Osteocyte (in vitro differentiated cells): ENCODE measurements at places on chromosomes 16 and 17.

GRCh38 chr16:9854675-9855074, 327.6 kb downstream of the GRIN2A start:
- no peak for DNase-seq

- peak; percentile 85 for DNase-seq
These were observed 562 bp downstream of the USP31 start for GRCh38 chr16:23148513-23149266.

DNA sequence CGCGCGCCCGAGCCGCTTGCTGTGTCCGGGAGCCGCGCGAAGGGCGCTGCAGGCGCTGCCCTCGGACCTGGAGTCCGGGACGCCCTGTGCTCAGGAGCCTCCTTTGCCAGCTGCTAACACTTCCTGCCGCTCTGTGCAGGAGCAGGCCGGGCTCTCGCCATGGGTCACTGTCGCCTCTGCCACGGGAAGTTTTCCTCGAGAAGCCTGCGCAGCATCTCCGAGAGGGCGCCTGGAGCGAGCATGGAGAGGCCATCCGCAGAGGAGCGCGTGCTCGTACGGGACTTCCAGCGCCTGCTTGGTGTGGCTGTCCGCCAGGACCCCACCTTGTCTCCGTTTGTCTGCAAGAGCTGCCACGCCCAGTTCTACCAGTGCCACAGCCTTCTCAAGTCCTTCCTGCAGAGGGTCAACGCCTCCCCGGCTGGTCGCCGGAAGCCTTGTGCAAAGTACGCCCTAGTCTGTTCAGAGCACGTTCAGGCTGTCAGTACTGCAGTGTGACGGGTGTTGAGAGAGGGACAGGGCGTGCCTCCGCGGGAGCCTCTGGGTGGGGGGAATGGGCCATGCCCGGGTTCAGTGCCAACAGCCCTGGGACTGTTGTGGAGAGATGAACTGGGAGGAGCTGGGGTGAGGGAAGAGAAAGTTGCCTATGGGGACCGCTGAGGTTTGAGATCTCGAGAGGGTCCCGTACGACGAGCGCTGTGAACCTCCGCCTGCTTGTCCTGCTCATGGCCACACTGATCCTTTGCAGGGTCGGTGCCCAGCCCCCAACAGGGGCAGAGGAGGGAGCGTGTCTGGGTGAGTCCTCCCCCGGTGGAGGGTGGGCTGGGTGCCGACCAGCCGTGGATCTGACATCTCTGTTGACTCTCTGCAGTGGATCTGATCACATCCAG, 1.3 kb downstream of the ZNF276 start:
- DNase-seq: no peak

- DNase-seq: no peak
These were observed 275.8 kb upstream of the MAF start for GRCh38 chr16:79876332-79876730.

GRCh38 chr16:82523815-82524214, 103.0 kb upstream of the CDH13 start:
- DNase-seq: no peak

DNA sequence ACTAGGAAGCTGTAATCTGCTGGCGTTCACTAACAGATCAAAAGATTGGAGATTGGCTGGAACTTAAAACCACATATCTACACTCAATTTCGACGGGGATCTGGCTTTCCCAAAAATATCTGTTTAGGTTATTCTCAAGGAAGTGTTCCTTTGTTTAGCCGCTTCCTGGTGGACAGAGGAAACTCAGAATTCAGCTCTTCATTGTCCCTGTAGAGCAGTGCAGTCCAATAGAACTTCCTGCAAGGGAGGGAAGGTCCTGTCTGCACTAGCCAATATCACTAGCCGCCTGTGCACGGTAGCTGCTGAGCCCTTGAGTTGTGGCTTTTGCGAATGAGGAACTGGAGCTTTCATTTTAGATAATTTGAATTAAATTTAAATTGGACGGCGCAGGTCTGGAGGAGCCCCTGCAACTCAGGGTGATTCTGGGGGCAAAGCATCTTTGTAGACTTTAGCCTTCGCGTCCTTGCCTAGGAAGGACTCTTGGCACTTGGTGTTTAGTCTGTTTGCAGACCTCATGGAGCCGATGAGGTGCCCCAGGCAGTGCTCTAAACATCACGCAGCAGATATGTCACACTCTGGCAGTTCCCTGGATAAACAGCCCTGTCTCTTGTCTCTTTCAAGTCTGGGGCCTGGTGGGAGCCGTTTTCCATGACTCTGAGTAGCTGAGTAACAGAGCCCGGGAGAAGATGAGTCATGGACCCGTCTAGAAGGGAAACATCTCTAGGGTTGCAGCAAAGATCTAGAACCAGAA, 122.2 kb downstream of the CCDC182 start:
- DNase-seq: no peak

DNA sequence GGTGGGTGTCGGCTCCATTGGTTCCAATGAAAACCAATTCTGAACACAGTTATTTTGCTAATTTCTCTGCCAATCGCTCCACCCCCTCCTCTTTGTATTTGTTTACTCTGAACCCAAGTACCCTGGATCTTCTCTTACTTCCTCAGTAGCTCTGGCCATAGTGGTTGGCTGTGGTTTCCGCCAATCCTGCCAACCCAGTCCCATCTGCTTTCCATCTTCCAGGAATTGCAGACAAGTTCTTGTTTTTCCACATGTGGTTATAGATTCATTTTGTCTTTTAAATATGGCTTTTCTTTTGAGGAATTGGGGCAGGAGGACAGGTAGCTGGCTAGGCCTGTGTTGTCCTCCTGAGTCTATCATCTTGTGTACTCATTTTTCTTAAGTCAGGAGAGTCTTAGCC, 92.0 kb downstream of the CYLD start:
- DNase-seq: no peak

GRCh38 chr17:50238601-50239280, 35.5 kb upstream of the TMEM92 start:
- DNase-seq: no peak

DNA sequence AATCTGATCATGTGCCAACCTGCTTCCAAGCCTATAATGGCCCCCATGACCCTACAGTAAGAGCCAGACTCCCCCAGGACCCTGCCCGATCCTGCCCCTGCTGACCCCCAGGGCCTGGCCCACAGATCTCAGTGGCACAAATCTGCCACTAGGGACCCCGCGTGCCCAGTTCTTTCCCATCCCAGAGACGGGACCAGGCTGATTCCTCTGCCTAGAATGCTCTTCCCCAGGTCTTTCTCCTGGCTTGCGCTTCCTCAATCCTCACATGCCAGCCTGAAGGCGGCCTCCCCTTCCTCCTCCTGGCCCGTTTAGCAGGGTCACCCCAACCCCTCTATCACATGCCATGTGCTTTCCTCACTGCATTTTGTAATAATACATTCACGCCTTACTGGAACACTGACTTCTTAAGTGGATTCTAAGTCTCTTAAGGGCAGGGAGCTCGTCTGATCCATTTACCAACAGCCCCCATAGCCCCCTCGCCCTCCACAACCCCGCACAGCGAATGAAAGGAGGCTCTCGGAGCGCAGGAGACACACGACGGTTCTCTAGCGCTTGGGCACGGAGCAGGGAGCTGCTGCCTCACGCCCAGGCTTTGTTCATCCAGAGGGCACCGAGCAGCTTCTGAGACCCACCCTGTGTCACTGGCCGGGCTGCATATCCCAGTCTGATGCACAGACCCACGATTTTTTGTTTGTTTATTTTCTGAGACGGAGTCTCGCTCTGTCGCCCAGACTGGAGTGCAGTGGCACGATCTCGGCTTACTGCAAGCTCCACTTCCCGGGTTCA, 1.2 kb downstream of the TRIM65 start:
- DNase-seq: no peak

- DNase-seq: no peak
These were observed 15.3 kb downstream of the SGF29 start for GRCh38 chr16:28569021-28569420.

- DNase-seq: peak; percentile 89
These were observed 3.9 kb downstream of the CDH11 start for GRCh38 chr16:65117811-65118448.

- no peak for DNase-seq
These were observed 4.4 kb upstream of the DHX40 start for GRCh38 chr17:59561042-59561441.

DNA sequence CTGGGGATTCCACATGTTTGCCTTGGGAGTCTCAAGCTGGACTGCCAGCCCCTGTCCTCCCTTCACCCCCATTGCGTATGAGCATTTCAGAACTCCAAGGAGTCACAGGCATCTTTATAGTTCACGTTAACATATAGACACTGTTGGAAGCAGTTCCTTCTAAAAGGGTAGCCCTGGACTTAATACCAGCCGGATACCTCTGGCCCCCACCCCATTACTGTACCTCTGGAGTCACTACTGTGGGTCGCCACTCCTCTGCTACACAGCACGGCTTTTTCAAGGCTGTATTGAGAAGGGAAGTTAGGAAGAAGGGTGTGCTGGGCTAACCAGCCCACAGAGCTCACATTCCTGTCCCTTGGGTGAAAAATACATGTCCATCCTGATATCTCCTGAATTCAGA, 28.9 kb downstream of the CDRT15 start:
- DNase-seq: peak; percentile 67

DNA sequence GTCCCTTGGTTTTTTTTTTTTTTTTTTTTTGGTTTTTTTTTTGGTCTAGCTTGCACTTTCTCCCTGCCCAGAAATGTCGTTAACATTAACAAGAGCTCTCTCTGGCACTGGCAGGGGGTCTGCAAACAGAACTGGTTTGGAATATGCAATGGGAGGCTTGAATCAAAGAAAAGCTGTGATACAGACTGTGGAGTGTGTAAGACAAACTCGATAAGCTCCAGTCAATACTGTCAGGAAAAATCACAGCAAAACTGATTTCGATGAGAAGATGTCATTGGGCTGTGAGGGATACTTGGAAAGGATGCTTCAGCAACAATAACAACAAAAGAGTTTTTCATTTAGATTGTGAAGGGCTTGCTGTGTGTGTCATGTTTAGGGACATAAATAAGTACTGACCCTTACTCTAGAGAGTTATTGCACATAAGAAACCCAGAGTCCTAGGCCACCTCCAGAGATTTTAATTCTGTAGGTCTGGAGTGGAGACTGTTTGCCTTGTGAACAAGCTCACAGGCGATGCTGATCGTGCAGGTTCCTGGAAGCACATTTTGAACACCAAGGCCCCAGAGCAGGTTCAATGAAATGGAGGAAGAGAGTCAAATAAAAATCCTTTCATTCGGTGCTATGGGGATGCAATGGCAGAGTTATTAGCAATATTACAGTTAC, 470.7 kb upstream of the RBFOX1 start:
- no peak for DNase-seq

- DNase-seq: no peak
These were observed 346.9 kb downstream of the FOXL1 start for GRCh38 chr16:86925067-86925791.

DNA sequence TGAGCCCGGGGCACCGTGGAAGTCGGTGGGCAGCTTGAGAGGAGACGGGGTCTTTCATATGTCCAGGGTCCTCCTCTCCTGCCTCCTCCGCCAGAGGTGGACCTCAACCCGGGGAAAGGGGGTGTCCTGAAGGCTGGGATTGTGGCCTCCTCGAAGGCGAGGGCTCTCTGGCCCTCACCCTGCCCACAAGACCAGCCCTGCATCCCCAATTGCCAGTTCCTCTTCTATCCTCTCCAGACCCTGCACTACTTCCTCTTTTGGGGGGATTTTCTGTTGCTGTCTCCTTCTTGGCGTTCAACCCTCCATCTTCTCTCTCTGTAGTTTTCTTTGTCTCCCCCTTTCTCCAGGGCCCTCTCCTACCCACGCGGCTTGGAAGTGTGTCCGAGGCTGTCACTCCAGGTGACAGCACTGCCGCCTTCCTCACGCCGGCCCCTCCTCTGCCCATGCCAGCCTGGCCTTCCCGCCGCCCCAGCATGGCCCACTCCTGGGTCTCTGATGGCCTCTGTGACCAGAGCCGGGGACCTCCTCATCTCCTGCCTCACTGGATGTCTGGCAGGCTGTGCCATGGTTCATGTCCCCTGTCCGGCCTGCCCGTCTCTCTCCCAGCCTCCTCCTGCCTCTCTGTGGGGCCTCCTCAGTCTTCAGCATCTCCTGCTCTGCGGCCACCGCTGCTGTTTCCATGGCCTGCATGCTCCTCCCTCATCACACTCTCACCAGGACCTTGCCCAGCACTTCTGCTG, 2.4 kb upstream of the ITGAX start:
- DNase-seq: no peak

GRCh38 chr16:8258523-8258922, 331.8 kb downstream of the TMEM114 start:
- no peak for DNase-seq

DNA sequence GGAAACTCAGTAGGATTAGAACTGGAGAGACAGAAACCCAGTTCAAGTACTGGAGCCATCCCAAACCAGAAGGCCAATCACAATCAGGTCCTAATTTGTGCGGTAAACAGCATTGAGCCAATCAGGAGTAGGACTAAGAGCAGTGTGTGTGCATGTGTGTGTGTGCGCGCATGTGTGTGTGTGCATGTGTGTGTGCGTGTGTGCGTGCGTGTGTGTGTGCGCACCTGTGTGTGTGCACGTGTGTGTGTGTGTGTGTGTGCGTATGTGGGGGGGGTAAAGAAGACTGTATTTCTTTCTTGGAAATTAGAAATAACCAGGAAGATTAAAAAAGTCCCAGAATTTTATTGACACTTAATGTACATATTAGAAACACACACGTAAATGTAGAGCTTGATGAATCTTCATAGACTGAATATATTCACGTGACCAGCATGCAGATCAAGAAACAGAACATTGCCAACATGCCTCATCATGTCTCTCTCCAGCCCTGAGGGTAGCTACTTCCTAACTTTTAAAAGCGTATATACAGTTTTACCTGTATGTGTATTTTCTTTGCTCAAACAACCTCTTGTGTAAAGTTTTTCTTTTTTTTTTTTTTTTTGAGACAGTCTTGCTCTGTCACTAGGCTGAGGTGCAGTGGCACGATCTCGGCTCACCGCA, 919 bp upstream of the DHRS7C start:
- DNase-seq: no peak

- DNase-seq: no peak
These were observed 98.2 kb downstream of the USP32 start for GRCh38 chr17:60293580-60294335.

DNA sequence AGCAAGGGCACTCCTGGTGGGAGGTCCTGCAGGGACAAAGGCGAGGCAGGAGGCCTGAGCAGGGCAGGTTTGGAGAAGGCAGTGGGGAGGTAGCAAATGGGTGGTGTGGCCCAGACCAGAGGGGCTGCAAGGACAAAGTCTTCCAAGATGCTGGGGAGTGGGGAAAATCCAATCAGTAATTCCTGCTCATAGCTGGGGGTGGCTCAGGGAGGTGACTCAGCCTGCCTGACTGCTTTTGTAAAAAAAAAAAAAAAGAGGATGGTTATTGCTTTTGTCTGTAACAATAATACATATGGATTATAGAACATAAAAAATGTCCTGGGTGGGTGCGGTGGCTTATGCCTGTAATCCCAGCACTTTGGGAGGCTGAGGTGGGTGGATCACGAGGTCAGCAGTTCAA, 5.2 kb downstream of the IL34 start:
- no peak for DNase-seq

DNA sequence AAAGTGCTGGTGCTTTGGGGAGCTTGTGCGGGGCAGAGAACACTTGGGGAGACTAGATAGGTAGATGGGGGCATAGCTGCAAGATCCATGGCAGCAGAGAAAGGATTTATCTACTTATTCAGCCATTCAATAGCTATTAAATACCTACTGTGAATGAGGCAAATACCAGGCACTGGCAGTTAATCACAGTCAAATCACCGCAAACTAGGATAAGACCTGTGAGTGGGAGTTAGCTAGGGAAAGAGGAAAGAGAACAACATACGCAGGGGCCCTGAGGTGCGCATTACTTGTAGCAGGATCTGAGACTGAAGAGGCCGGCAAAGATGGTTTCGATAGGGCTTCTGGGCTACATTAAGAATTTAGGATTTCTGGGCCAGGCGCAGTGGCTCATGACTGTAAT, 3.8 kb upstream of the ALKBH5 start:
- no peak for DNase-seq
